ENCODE measurements at places on chromosomes 2 and 18. TPM values are rescaled to one million over a fixed set of nuclear protein-coding genes. Genes with fewer than 3 reads are reported as not detected.

TUBA4B gene
- total RNA-seq = not detected

HNMT gene
- total RNA-seq = not detected

DPP4 gene
- not detected for total RNA-seq

- no peak for DNase-seq
Measured at GRCh38 chr18:28005164-28005563, 171.8 kb downstream of the CDH2 start.

- no peak for DNase-seq
Measured at GRCh38 chr2:236866542-236867340, 218.9 kb upstream of the COPS8 start.

DNA sequence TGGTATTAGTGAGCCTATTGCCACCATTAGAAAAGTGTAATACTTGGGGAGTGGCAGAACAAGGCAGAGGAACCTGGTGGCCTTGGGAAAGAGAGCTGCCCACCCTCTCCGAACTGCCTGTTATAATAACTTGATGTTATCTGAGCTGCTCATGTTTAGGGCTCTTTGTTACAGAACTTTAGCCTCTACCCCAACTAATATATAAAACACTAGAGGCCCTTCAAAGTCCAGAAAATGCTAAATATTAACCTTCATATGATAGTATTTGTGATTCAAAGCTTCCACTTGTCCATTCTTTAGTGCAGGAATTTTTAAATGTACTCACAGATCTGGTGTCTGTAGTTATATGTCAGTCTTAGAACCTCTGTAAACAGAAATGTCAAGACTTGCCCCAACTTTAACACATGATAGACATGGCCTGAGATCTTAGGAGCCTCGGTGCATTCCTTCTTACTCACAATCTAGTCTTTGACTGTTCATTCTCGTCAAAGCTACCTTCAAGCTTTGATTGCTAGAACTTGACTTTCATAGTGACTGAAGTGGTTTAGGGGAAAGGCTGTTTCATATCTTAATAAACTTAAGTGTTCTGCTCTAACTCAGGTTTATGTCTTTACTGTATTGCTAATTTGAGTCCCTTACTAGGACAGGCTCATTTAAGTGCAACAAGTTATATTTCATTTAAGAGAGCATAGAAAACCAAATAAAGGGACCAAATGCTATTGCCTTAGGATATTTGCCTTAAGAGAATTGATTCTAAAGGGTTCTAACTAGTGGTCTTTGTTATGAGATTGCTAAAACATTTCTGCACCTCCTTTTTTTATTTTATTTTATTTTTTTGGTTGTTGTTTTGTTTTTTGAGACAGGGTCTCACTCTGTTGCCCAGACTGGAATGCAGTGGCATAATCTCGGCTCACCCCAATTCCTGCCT, 41.6 kb downstream of the DDX1 start:
- no peak for DNase-seq

DNA sequence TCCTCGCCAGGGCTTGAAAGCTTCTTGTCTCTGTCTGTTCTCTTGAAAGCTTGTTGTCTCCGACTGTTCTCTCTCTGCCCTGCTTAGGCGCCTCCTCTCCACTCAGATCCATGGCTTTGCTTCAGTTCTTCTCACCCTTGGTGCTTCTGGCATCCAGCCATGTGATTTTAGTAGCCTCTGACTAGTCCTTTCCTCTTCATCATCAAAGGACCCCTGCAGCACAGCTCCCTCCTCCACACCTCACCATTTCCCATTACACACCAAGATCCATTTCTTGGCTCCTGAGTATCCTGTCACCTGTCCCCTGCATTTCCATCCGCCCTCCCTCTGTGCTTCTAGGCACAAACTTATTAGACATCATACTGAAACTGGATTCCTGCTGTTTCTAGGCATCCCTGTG, 59.4 kb downstream of the ZNF236 start:
- DNase-seq = peak; percentile 21

DNA sequence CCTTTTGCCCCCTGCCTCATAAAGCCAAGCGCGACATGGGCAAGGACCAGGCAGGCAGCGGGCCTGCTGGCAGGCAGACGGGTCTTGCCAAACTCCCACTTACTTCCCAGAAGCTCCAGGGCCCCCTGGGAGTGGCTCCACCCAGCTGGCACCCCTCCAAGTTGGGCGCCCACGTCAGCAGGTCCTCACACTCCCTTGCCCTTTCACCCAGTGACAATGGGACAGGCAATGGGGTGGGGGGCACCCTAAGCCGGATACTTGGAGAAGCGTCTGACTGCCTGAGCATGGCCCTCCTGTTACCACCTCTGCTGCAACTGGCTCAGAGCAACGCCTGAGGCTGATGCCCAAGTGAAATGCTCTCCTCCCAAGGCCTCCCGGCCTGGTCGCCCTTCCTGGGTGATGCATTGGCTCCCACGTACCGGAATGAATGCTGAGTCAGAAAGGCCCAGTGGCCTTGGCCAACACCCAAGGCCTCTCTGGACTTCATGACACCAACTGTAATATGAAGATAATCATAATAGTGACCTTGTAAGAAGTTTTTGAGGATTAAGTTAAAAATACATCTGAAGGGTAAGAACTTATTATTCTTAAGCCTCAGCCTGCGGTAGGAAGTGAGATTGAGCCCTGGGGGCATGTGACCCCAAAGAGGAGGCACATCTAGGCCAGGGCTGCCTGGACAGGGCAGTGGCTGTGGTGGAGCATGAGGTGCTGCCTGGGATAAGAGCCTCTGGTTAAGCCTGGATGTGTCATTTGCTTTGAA, 31.6 kb downstream of the KCNK3 start:
- peak; percentile 68 for DNase-seq

- no peak for DNase-seq
Measured at GRCh38 chr2:10537522-10538199, 89.5 kb upstream of the ODC1 start.

GRCh38 chr18:79955302-79956075, 4.0 kb upstream of the SLC66A2 start:
- DNase-seq = no peak

DNA sequence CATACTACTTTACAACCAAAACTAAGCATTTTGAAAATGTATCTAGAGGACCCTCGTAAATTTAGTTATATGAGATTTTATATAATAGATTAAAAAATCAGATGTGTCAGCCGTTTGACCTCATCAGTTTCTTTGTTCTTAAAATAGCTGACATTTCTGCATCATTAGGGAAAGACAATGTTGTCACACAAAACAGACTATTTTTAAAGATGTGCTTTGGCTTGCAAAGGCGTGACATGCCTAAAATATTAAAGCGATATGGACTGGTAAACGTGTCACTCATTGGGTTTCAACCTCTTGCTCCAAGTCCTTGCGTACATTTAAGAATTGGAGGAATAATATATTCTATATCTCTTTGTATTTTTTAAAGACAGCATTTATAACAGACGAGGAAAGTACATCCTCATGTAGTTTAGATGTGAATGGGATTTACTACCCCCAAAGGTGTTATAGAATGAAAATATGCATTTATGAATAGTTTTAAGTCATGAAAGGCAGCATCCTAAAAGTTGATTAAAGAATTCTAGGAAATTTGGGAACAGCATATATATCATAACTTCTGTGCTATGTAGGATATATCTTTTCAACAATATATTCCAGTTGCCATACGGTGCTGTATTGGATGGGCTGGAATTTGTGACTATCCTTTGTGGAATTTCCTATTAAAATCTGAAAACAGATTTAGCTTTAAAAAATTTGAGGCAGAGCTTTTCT, 3.8 kb downstream of the MYL12A start:
- DNase-seq = no peak

DNA sequence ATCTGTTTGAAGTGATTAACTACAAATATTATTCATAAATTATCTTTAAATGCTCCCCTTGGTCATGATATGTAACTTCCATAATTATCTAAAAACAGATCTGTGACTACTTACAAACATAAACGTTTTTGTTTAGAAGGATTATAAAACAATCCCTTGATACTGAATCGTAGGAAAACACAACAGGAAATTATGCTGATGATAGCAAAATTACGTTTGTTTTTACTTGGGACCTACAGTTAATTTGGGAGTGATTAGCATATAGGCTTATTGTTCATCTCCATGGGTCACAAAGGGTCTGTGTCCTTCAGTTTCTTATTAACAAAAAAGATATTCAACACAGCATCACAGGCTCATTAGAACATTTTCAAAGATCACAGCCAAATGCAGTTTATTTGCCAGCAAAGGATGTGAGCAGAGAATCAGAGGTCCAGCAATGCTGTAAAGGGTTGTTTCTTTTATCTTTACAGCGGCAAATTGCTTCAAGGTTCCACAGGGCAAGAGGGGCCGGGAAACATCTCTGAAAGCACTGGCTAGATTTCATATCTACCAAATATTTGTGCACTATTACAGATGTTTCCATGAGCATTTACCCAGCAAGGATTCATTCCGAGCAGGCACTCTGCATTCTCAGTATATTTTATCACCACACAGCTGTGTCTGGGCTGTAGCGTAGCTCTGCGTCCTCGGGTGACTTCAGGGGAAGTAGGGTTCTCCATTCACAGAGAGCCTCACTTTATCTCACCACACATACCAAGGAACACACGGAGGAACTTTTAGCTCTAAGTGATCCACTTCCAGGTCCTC, 4.1 kb downstream of the CCDC195 start:
- no peak for DNase-seq

GRCh38 chr2:39523308-39524044, 86.4 kb upstream of the MAP4K3 start:
- DNase-seq = peak; percentile 89

GRCh38 chr2:8682719-8683667, 1.1 kb downstream of the ID2 start:
- DNase-seq = peak; percentile 15

Data from HT1080 (cell line).